ENCODE measurements at places on chromosomes 4 and X. TPM values are rescaled to one million over a fixed set of nuclear protein-coding genes. Genes with fewer than 3 reads are reported as not detected.

Gene CLDN22
- not detected for total RNA-seq

Gene PCDH7
- 19.1 TPM for total RNA-seq

Gene NXF2B
- total RNA-seq: not detected

Gene NEXMIF
- total RNA-seq: not detected

Gene TLR1
- not detected for total RNA-seq

DNA sequence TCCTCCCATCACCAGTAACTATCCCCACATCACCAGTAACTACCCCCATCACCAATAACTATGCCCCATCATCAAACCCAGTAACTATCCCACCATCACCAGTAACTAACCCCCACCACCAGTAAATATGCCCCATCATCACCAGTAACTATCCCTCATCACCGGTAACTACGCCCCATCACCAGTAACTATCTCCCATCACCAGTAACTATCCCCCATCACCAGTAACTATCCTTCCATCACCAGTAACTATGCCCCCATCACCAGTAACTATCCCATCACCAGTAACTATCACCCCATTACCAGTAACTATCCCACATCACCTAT, 2.9 kb downstream of the ASMTL start:
- no peaks in the 10 kb centered on the region for H3K4me1 ChIP-seq
- no peaks in the 10 kb centered on the region for H3K27me3 ChIP-seq
- no peaks in the 10 kb centered on the region for H3K36me3 ChIP-seq
- no peak overlapping the region for H3K4me3 ChIP-seq
- no peak for DNase-seq
- peak overlapping the region; percentile 43 for H3K27ac ChIP-seq

GRCh38 chrX:101262590-101262989, 28.5 kb downstream of the TAF7L start:
- no peaks in the 10 kb centered on the region for H3K27me3 ChIP-seq
- H3K4me1 ChIP-seq: no peaks in the 10 kb centered on the region
- H3K4me3 ChIP-seq: no peak overlapping the region
- no peaks in the 10 kb centered on the region for H3K36me3 ChIP-seq

DNA sequence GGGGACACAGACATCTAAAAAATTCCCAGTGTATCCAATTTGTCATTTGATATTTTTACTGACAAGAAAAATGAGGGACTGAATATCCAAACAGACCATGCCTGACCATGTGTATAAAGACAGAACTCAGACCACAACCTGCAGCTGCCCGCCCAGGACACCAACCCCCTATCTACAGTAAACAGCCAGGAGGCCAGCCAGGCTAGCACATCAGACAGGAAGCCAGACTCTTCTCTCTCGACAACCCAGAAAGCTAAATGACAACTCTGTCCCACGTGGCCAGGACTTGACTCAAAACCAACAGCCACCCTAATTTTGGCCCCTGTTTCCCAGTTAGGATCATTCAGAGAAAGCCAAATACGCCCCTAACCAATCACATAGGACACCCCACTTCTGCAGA, 15.1 kb downstream of the AFAP1 start:
- no peaks in the 10 kb centered on the region for H3K27me3 ChIP-seq
- H3K36me3 ChIP-seq: no peaks in the 10 kb centered on the region
- H3K4me3 ChIP-seq: no peak overlapping the region
- no peaks in the 10 kb centered on the region for H3K4me1 ChIP-seq
